ENCODE measurements at places on chromosomes 11 and 22. TPM values are rescaled to one million over a fixed set of nuclear protein-coding genes. Genes with fewer than 3 reads are reported as not detected.

Gene DEUP1
- total RNA-seq: not detected

Gene ADAMTS8
- total RNA-seq: not detected

Gene ALX4
- not detected for total RNA-seq

Gene NAALAD2
- under 0.01 TPM for total RNA-seq

Gene CDHR5
- not detected for total RNA-seq

Gene MS4A3
- total RNA-seq: not detected

Gene RPS3
- total RNA-seq: 4,193 TPM

Gene CRYBA4
- not detected for total RNA-seq

Gene RIMBP3B
- not detected for total RNA-seq

Gene RAG2
- not detected for total RNA-seq

Gene HBB
- total RNA-seq: not detected

Gene FAM227A
- 2.1 TPM for total RNA-seq

Gene TSKU
- total RNA-seq: 6.4 TPM

Gene OR4A15
- total RNA-seq: not detected

Gene INSC
- total RNA-seq: 1.2 TPM

Gene MRGPRE
- total RNA-seq: not detected

Gene TBRG1
- total RNA-seq: 10.9 TPM
